ENCODE measurements at places on chromosomes 6 and 20.

- DNase-seq: no peak
Observed at GRCh38 chr6:82910820-82911219, 154.8 kb downstream of the UBE3D start.

DNA sequence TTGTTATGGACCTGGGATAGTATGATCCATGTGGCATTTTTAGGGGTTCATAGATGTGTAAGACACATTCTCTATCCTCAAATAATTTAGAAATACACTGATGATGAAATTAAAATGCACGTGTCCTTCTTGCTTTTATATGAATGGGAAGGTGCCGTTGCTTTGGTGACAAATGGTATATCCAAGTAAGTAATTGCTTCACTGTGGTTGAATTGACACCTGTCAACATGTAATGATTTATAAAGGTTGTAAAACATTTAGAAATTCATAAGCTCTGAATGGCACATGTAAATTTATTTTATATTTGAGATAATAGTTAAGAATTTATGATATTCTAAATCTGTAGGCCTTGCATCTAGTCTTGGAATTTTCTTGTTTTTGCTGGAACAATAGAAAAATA lies 227.0 kb downstream of the PHACTR1 start:
- no peak for DNase-seq

GRCh38 chr6:25065666-25066065 lies 129.9 kb upstream of the RIPOR2 start:
- DNase-seq: no peak

- no peak for DNase-seq
Observed at GRCh38 chr6:167696296-167696695, 130.4 kb upstream of the AFDN start.

DNA sequence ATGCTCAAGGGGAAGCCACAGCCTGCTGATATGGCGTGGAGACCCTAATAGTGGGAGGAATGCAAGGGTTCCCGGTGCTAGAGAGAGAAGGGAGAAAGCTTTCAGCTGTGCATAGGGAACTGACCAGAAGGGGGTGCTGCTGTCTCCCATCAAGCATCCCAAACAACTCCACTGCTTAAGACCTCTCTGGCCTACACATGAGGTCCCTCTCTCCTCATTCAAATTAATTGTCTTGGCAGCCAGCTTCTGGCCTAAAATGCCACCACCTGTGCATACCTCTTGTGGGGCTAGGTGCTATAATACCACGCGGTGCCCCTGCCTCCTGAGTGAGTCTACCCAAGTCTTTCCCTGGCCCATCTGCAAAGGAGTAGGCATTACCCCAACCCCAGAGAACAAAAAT lies 14.5 kb downstream of the ADISSP start:
- peak; percentile 77 for DNase-seq

- no peak for DNase-seq
Observed at GRCh38 chr6:15614277-15614676, 48.6 kb downstream of the DTNBP1 start.

DNA sequence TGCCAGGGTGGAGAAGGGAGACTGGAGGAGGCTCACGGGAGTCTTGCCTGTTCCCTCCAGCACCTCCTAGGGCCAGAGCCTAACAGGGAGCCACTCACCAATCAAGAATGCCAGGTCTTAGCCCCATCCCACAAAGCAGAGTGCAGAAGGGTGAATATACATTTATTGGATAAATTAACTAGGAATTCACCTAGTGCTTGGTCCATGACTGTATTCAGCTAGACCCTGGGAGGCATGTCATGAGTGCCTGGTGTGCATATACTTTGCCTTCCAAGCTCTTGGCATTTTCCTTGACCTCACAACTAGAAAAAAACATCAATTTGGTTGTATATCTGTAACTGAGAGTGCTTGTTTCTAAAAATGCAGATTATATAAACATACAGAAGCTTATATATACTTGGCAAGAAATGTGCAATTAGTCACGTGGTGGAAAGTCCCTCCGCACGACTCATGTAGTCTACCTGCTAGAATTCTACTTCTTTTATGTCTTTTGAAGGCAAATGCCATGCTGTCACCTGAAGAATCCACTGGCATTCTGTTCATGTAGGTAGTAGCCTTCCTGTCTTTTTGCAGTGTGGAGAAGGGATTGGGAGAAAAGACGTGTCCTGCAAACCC lies 991.0 kb downstream of the KIF16B start:
- DNase-seq: no peak

GRCh38 chr6:163392533-163392932 lies 22.0 kb upstream of the QKI start:
- no peak for DNase-seq

DNA sequence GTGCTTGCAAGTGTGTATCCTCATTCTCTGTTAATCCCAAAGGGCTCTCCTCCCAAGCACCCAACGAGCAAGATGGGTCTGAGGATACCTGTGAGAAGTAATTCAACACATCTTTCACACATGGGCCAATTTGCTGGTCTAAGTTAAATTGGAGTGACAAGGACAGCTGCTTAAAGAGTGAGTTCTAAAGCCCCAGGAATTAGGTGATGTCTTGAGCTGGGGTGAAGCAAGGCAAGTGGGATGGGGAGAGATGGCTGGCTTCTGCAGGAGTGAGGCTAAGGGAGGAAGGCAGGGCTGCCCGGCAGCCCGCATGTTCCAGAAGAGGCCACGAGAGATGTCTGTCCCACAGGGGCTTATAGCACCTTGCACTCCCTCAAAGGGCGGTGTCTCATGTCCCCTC lies 288.5 kb downstream of the CDH26 start:
- no peak for DNase-seq

GRCh38 chr20:44460795-44461141 lies 14.9 kb upstream of the TTPAL start:
- peak; percentile 52 for DNase-seq

DNA sequence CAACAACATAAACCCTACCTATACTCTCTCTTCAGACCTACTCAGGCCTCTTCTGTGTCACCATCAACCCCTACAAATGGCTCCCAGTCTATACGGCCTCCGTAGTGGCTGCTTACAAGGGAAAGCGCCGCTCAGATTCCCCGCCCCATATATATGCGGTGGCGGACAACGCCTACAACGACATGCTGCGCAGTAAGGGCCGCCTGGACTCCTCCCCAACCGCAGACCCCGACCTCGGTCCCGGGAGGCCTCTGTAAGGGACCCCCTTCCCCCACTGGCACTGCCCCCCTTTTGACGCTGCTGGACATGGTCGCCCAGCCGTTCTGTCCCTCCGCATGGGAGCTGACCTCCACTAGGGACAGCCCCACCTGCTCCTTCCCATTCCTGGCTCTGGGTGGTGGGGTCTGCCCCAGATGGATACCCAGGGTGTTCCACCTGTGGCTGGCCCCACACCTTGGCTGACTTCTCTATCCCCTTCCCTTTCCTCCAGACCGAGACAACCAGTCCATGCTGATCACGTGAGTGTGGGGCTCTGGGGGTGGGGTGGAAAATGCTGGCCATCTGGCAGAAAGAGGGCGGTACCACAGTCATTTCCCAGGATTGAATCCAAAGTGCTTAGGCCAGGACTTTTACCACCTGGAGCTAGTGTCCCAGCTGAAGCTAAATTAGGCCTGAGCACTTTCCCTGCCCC lies 25.0 kb downstream of the MYH7B start:
- DNase-seq: no peak

DNA sequence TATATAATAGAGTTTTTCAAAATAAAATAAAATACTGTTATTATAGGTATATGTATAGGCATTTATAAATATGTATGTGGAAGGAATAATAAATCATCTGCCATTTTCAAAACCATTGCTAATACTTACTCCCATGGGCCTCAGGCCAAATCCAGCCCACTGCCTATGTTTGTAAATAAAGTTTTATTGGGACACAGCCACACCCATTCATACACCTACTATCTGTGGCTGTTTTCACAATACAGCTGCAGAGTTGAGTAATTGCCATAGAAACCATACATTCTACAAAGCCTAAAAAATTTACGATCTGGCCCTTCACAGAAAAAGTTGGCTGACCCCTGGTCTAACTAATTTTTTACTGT lies 9.5 kb downstream of the ALDH5A1 start:
- DNase-seq: no peak

- DNase-seq: no peak
Observed at GRCh38 chr20:21508230-21509078, 5.4 kb downstream of the NKX2-2 start.

- DNase-seq: no peak
Observed at GRCh38 chr6:82576284-82576683, 212.7 kb downstream of the TPBG start.

DNA sequence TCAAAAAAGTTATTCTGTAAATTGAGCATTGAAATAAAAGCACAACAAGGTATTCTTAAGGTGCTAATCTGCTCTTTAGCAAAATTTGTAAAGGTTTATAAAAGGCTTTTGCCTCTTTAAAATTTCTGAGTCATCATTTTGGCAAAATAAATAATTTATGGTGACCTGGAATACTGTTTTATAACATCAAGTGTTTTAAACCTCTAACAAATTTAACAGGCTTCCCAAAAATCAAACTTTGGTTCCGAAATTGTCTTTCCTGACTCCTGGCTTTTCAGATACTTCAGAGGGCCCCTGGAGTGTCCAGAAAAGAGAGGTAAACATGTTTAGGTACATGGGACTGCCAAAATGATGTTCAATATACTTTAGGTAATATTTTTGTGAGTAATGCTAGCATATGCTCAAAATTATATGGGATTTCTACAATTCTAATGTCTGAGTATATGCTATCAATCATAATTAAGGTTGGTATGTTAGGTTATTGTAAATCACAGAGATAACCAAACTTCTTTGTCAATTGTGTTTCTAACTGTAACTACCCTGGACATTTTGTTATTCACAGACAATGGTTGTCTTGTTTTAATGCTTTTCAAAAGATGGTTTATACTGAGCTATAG lies 160.3 kb upstream of the OLIG3 start:
- DNase-seq: no peak

DNA sequence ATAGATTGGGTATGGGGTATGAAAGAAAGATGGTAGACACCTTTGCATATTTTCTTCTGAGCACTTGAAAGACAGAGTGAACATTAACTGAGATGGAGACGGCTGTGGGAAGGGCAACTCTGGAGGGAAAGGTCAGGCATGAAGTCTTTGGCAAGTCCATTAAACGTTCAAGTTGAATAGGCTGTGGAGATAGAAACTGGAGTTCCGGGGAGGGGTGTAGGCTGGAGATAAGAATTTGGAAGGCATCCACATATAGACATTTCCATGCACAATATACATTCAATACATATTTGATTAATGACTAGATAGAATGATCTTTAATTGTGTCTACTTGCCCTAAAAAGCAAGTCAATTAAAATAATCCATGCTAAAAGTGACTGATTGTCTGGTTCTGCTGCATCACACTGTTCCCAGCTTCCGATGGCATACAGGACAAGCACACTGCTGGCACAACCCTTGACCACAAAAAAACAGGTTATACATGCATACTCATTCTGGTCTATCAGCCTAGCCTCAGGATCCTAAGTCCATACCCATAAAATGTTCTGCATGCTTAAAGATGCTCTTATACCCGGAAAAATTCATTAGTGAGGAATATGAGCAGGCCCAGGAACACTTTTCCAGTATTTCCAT lies 1.9 kb upstream of the MYLK4 start:
- no peak for DNase-seq

GRCh38 chr20:3227506-3227905 lies 11.5 kb downstream of the SLC4A11 start:
- DNase-seq: no peak

DNA sequence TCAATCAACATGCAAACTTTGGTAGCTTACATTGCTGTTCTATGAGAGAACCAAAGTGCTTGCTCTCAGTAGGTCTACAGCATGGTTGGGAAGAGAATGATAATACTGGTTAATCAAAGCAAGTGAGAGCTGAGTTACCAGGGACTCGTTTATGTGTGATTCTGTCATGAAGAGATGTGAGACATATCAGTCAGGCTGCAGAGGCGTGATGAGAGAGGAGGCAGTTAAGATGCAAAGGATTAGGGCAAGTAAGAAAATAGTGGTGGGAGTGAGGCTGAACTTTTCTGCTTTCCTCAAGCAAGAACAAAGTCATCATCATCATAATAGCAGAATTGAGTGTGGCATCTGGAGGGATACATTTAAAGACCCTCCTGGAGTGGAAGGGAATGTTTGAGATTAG lies 86.5 kb downstream of the RPS12 start:
- DNase-seq: no peak

DNA sequence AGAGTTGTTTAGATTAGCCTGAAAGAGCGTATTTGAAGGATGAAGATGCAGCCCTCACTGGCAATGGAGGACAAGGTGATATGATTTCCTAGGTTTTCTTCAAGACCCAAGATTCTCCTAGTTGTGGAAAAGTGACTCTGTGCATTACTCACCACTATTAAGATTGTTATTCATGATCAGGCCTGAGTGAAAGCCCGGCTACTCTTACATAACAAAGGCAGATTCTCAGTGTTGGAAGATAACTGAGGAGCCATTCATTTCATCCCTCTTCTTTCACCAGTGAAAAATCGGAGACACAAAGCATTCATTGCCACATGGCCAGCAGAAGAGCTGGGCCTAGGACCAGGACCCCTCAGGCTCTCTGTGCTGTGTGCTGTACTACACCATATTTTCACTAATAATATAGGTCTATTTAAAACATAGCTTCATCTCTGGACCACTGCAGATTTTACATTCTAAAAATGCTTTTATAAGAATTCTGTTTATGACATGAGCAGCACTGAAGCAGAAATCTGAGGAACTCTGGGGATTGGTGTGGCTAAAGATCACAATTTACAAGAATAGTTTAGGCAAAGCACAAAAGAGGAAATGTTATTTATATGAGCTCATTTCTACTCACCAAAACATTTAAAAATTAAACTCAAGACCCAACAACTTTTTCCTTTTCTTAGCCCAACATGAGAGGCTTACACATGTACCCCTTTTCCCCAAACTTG lies 181.9 kb upstream of the CCN2 start:
- no peak for DNase-seq

- no peak for DNase-seq
Observed at GRCh38 chr20:44450281-44450889, 25.3 kb upstream of the TTPAL start.

GRCh38 chr6:50889935-50890334 lies 71.3 kb downstream of the TFAP2B start:
- no peak for DNase-seq

DNA sequence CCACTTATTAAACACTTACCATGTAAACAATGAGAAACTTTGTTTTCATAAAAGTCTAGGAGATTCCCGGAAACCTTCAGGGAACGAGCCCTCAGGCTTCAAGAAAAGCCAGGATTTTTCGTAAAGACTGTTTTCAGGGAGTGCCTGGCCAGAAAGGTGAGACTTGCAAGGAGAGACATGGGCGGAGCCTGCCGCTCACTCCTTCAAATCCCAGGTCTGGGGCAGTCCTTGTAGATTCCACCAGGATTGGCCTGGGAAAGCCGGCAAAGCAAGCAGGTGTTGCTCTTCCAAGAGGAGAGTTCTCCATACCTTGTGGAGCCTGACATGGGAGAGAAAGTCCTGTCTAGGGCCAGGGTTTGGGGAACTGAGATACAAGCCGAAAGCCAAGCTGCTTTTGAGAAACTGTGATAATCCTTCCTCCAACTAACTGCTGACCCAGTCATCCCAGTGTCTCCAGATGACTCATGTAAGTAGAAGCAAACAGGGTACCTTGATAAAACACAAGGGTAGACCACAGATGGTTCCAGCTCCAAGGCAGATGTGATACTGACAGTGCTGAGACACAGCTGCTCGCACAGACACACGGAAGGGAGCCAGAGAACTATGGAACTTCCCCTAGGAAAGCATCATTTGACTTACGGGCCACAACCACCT lies 69.4 kb upstream of the NAA20 start:
- no peak for DNase-seq
